CMK (cell line): ENCODE measurements at places on chromosomes 11 and 22.

DNA sequence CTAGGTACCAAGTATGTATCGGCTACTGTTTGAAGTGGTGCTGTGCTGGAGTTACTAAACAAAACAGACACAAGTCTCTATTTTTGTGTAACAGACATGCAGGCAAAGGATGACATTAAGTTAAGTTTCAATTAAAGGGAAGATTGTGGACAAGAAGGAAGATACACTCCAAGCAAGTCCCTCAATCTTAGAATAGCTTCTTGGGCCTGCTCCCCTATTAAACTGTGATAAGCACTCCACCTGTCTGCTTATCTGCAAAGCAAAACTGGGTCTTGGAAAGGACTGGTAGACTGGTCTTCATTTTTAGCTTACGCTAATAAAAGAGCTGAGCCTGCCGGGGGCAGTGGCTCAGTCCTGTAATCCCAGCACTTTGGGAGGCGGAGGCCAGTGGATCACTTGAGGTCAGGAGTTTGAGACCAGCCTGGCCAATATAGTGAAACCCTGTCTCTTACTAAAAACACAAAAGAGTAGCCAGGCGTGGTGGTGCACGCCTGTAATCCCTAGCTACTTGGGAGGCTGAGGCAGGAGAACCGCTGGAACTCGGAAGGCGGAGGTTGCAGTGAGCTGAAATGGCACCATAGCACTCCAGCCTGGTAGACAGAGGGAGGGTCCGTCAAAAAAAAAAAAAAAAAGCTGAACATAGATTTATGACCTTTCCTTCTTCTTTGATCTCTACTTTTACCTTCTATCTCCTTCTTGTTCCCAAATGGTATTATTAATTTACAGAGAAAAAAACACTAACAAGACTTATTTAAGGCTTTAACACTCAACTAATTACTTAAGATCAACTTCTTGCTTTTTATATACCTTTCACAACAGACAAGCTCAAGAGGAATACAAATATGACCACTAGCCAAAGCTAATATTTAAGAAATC is 4.1 kb downstream of the DDX17 start:
- no peak for DNase-seq

DNA sequence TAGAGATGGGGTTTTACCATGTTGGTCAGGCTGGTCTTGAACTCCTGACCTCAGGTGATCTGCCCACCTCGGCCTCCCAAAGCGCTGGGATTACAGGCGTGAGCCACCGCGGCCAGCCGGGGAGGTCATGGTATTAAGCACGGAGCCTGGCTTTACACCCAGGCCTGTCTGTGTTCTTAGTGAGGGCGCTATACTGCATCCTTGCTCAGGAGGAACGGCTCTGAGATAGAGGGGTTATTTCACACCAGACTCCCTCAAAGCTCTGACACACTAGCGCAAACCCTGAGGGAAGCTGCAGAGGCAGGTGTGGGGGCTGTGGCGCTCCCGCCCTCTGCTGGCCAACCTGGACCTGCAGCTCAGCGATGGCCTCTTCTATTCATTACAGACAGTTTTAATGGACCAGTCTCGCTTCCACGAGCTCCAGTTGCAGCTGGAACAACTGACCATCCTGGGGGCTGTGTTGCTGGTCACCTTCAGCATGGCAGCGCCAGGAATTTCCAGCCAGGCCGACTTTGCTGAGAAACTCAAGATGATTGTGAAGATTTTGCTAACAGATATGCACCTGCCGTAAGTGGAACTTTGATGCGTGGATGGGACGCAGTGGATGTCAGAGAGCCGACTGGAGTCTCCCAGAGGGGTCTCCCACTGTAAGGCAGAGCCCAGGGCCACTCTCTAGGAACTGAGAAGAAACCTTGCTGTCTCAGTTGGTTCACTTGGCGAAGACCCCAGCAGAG is 26.2 kb downstream of the TCP11L1 start:
- DNase-seq, result peak; percentile 26

GRCh38 chr11:40293655-40294348 is 1165.7 kb downstream of the LRRC4C start:
- DNase-seq, result peak; percentile 45

DNA sequence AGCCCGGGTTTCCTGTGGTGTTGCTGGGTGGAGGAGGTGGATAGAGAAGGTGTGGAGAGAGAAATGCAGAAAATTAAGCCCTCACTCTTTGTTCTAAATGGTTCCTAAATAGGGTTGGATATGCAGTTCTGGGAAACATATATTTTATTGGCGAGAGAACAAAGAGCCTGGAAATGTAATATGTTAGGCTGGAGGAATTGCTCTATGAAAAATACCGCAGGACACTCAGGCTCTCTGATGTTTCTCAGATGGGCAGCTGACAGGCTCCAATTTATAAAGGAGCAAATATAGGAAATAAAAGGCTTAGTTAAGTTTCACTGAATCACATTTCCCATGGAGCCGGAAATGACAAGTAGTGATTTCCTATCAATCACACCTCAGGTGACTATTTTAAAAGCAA is 428.0 kb downstream of the TMEM135 start:
- DNase-seq, result no peak

- no peak for DNase-seq
Measured at GRCh38 chr11:43556612-43557375, 123.7 kb upstream of the HSD17B12 start.

- peak; percentile 11 for DNase-seq
Measured at GRCh38 chr11:85737738-85738137, 51.7 kb upstream of the CCDC89 start.

DNA sequence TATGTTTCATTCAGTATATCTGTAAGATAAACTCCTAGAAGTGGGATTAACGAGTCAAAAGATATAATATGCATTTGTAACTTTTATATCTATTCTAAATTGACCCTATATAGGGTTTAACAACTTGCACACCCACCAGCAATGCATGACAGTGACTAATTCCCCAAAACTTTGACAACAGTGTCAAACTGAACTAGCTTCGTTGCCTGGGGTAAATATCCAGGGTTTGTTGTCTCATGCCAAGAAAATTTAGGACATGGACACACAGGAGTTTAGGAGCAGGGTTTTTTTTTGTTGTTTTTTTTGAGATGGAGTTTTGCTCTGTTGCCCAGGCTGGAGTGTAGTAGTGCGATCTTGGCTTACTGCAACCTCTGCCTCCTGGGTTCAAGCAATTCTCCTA is 5.1 kb downstream of the SNU13 start:
- no peak for DNase-seq

DNA sequence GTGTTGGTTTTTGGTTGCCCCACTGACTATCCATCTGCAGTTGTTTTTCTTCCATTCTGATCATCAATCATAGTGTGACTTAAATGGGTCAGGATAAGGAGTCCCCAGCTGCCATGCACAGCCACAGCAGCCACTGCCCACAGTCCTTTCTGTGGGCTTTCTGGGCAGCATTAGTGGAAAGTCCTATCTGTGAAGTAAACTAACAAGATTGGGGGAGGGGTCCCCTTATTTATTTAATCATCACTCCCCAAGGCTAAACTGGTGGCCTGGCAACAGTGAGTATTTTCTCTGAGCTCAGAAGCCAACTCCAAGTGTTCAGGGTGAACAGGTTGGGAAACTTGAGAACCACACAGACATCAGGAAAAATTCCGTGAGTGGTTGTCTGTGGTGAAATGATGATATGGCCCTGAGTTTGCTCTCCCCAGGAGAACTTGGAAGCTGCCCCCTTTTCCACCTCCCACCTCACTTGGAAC is 145.0 kb downstream of the CCDC34 start:
- no peak for DNase-seq

- DNase-seq, result no peak
Measured at GRCh38 chr11:126090452-126090851, 27.8 kb upstream of the CDON start.

- DNase-seq, result no peak
Measured at GRCh38 chr11:132106096-132106982, 735.9 kb downstream of the NTM start.

- DNase-seq, result no peak
Measured at GRCh38 chr11:78127403-78127802, 12.0 kb downstream of the ALG8 start.
